PC-3 (cell line): ENCODE measurements at places on chromosomes 2 and 18.

DNA sequence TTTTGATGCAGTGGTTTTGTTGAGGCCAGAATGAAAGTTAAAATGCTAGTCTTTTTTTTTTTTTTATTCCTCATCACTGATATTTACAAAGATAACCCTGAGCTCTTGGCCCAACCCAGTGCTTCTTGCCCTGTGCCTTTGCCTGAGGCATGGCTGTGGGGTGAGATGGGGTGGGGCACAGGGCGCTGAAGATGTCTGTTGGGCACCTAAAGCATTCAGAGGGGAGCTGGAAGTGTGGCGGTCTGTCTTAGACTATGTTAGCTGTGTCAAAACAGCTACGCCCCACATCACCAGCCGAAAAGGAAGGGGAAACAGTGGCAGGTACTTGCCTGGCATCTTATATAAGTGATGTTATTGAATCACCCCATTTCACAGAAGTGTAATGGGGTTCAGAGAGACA, 20.7 kb downstream of the TOGARAM2 start:
- DNase-seq: no peak

DNA sequence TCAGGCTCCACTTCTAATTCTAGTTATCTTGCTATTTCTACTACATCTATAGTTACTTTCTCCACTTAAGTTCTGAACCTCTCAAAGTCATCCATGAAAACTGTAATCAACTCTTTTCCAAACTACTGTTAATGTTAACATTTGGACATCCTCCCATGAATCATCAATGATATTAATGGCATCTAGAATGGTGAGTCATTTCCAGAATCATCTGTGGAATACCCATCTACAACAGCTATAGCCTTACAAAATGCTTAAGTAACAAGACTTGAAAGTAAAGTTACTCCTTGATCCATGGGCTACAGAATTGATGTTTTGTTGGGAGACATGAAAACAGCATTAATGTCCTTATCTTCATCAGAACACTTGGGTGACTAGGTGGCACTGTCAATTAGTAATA, 35.4 kb downstream of the BARD1 start:
- DNase-seq: peak; percentile 44

DNA sequence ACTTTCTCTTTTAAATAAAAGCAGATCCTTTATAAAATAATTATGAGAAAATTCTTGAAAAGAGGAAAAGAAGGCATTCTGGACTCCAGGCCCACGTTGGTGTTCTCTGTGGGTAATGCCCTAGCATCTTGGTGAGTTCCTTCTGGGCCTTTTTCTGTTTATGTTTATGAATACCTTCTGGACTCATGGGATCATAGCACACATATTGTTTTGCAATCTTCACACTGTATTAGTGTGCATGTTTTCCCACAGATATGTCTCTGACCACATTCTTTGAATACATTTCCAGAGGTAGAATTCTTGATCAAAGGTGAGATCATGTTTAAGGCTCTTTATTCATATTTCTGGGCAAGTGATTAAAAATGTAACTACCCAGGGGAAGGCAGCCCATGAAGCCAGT, 15.9 kb downstream of the GLI2 start:
- DNase-seq: no peak

- no peak for DNase-seq
Observed at GRCh38 chr2:119862127-119862889, 102.6 kb downstream of the PTPN4 start.

DNA sequence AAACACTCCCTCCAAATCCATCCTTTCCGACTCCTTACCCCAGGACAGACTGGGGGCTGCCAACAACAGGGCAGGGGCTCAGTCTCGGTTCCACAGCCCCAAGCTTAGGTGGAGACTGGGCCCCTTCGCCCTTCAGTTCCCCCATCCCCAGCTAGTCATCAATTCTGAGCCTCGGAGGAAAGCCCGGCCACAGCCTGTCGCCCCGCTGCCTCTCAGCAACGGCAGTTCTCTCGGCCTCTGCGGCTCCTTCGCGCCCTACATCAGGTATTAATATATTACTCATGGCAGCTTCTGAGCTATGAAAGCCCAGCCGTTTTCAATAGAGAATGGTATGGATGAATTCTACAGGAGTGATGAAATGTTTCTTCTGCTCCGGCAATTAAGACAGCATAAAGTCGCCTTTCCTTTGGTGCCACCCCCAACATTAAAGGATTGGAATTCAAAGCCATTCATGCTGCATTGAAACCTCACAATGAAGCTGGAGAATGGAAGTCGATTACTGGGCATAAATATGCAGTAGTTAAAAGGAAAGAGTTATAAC, 2.8 kb downstream of the HDAC4 start:
- DNase-seq: no peak

DNA sequence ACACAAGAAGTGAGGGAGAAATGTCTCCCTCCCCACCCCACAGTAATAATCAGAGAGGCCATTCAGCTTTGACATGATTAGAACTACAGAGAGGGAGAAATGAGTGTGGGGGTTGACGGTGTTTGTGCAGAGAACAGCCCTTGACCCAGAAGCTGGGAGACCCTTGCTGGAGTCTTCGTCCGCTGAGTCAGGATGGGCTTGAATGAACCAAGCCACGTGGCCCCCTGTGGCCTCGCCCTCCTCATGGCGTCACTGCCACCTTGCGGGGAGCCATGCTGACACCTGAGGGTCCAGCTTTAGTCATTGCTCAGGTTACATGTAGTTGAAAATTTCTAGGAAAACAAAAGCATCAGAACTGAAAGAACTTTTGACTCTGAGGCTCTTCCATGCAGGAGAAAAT, 101.2 kb downstream of the DGKD start:
- DNase-seq: no peak

GRCh38 chr2:231987124-231987727, 25.7 kb downstream of the DIS3L2 start:
- no peak for DNase-seq

DNA sequence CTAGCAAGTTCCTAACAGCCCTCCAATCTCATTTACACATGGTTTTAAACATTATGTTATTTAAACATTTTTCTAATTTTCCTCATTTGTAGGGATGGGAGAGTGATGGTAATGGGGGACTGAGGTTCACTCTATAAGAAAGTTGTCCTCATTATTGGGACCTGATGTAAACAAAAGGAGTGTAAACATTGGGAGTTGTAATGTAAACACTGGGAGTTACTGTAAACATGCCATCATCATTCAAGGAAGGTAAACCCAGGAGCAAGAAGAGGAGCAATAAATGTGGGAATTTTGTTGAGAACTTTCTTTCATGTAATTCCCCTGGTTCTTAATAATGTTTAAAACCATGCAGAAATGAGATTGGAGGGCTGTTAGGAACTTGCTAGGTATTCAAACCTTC, 17.8 kb downstream of the RFTN2 start:
- DNase-seq: no peak

GRCh38 chr18:69399253-69399652, 1.4 kb upstream of the DOK6 start:
- no peak for DNase-seq

GRCh38 chr18:63157293-63158011, 162.1 kb downstream of the BCL2 start:
- no peak for DNase-seq

DNA sequence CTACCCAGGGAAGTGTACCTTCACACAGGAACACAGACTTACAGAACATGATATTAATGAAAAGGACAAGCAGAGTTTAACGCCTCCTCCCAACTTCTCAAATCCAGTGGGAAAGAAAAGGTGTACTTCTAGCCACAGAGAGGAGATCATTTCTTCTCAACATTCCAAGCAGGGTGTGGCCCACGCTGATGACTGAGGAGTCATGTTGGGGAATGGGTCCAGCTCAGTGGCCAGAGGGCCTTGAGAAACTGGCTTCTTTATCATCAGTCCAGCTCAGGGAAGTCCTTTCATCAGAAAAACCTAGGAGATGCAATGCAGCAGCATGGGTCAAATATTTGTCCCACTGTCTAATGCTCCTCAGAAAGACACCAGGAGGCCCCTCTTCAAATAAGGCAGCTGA, 63.0 kb downstream of the RBM43 start:
- peak; percentile 31 for DNase-seq

- DNase-seq: no peak
Observed at GRCh38 chr2:1887106-1887505, 142.8 kb upstream of the PXDN start.

- DNase-seq: peak; percentile 10
Observed at GRCh38 chr2:120204022-120204405, 19.2 kb downstream of the TMEM185B start.
